Activated CD4-positive, alpha-beta memory T cell treated with anti-CD3 and anti-CD28 coated beads, Interleukin-2, amount 10 ng/mL, durations not matched to agents 7 days and 5 days (primary cell): ENCODE measurements at places on chromosomes 7 and 10. TPM values are rescaled to one million over a fixed set of nuclear protein-coding genes. Genes with fewer than 3 reads are reported as not detected.

Gene NCF1
- total RNA-seq = 1.5 TPM

Gene MYO1G
- 576 TPM for total RNA-seq

Gene SLC26A3
- total RNA-seq = not detected

Gene RAMP3
- not detected for total RNA-seq

Gene CBX3
- 215 TPM for total RNA-seq
